ENCODE measurements at places on chromosomes 16 and 17. TPM values are rescaled to one million over a fixed set of nuclear protein-coding genes. Genes with fewer than 3 reads are reported as not detected.

DNA sequence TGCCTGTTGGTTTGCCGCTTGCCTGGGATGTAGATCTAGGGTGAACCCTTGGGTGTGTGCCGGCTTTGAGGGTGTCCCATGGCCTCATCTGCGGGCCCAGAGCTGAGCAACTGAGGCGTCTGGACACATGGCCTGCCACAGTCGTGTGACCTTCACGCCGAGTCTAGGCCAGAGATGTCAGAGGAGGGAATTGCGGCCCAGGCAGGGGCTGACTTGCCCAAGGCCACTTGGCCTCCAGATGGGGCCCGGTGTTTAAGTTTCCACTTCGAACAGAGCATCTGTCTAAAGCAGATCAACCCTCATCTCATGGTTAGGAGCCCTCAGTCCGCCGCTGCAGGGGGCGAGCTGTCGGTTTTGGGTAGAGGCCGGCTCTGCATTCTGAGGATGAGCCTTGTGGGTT, 28.0 kb upstream of the FOXK2 start:
- DNase-seq, result no peak

DNA sequence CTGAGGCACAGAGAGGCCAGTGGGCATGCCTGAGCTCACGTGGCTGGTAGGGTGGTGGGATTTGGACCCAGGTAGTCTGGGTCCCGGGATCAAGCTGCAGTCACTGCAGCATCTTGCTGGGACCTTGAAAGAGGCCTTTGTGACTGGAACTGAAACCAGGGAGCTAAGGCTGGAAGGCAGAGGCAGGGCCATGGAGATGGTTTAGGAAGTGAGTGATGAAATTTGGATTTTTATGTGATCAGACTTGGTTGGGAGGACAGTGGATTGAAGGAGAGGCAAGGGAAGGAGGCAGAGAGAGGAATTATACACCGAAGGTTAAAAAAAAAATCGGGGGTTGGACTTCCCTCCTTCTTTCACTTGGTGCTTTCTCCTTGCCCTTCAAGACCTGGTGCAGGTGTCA, 255.4 kb upstream of the CACNG5 start:
- no peak for DNase-seq

DNA sequence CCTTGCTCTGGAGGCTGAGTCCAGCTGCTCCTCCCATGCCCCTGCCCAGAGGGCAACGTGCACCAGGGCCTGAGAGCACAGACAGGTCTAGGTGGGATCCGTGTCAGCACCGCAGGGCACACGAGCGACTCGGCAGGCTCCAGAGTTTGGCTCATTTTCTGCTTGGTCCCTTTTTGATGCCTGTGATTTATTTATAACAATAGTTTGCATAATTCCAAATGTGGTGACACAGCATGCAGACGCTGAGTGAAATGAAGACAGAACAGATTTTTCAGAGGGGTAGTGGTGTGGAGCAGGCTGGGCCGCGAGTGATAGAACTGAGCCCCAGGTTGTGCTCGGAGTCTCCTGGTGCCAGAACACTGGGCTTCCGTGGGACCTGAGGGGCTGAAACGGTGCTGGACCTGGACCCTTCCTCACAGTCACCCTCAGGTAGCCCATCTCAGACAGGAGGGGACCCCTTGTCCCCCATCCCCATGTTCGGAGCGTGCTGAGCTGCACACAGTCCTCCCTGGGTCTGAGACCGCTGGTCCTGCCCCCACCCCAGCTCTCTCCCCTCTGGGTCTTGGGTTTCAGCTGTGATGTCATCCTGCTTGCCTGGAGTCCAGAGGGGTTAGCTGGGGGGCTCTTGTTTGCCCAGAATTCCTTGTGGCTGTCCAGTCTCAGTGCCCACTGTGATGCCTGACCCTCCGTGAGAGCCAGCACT, 95.9 kb downstream of the METRNL start:
- no peak for DNase-seq

DNA sequence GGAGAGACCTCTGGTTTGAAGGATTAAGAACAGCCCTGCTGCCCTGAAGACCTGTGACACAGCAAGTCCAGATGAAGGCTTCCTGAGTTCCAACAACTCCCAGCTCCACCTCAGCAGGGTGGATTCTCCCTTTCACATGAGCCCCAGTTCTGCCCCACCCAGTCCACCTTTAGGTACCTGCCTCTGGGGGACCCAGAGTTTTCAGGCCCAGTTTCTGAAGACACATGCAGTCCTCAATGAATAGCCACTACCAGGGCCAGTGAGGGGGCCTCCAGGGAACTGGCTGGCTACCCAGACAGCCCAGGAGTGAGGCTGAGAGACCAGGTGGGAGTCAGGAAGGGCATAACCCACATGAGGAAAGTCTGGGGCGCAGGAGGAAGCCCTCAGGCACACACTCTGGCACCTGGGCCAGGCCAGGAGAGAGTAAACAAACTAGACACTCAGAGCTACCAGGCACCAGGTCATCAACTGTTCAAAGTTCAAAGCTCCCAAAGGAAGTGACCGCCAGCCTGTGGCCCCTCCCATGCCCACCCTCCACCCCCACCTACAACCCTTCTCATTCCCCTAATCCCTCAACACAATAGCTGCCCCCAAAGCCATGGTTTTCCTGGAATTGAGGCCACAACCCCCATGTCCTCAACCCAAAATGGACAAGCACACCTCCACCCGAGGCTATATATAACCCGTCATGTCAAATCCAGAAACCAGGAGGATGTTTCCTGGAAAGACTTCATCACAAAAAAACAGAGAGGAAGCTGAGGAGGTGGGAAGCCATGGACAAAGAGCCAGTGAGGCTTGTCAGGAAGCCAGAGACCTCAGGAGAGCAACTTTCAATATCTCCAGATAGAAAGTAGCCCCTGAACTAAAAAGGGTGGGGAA, 2.1 kb downstream of the MYO18A start:
- DNase-seq, result no peak

DNA sequence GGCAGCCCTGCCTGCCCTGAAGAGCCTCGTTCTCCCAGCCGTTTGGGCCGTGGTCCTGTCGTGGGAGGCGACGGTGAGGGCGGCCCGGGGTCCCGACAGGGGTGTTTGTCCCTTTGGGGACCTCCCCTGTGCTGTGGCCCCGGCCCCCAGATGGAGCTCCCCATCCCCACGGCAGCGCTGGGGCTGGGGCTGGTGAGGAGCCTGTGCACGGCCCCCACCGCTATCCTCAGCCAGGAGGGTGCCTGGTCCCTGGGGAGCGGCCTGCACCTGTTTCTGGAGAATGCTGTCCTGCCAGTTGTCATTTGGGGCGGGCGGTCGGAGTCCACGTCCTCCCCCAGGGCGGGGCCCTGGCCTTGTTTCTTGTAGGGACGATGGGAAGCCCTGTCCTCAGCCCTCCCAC, 6.6 kb downstream of the CAPN15 start:
- no peak for DNase-seq

- DNase-seq, result no peak
Measured at GRCh38 chr16:89805136-89805905, 11.1 kb downstream of the FANCA start.

GRCh38 chr16:78675951-78676792, 576.7 kb downstream of the WWOX start:
- DNase-seq, result no peak

DNA sequence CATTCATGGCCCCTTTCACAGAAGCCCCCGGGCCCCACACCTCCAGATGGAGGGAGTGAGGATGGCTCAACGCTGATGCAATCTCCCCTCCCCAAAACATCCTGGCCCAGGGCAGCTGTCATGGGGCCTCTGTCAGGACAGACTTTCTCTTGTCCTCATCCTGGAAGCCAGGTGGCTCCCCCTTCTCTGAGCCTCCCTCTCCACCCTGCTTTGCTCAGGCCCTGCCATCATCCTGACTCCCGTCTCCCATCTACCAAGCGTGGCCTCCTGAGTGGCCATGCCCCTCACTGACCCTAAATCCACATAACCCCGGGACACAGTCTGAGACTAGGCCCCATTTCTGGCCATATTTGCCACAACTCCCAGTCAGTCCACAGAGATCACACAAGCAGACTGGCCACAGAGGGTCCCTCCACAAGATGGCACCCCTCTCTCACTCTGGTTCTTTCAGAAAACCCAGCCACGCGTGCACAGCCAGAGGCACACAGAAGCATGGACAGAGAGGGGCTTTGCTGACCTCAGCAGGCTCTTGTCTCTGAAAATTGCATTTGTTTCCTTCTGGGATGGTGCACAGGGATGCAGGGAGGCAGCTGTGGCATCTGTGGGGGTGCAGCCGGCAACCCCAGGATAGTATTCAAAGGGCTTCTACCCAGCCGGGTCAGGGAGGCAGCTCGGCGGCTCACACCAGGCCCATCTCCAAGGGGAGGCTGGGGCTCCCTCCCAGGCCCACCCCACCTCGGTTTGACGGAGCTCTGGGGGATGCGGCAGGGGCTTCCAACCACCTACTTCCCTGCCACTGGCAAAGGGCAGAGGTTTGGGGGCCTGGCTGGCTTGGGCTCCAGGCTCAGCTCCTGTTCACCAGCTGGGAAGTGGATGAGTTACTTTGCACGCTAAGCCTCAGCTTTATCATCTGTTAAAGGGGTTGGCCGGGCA, 16.9 kb downstream of the DOC2B start:
- DNase-seq, result no peak

DNA sequence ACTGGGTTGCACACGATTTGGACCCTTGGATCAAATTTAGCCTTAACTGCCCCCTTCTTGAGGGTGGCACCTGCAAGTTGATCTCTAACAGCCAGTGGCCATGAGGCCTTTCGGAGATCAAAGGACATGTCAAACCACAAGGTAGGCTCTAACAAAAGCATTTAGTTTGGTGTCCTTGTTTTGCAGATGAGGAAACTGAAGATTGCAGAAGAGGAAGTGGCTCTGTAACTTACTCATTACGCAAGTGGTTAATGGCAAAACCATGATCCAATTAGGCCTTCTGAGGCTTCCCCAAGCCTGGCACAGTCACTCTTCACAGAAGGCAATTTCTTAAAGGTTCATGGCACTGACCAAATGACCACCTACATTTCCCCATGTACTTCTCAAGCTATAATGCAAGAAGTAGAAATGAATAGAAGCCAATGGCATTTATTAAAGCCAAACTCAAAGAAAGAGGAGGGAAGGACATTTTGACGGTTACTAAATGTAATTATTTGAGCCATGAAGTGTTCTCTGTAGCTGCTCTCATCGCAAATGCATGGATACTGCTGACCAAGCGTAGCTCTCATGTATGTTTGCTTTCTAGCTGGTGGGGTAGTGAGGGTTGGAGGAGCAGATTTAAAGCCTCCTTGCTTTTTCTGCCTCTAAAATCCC, 32.8 kb upstream of the ABCC12 start:
- DNase-seq, result peak; percentile 89

DNA sequence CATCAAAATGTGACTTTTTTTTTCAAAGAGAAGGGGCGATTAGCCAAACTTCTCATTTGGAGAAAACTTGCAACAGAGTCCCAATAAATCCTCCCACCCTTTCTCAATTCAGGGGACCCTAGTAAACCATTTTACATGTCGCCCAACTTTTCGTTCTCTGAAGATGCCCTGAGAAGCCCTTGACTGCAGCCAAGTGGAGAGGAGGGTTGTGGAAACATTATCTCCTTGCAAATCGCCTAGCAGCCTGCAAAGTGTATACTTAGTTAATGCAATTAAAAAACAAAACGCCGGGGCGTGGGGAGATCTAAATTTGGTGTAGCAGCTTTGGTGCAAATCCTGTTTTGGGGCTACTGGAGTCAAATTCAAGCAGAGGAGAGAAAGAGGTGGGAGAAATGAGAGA, 1.2 kb upstream of the SHISA9 start:
- no peak for DNase-seq

DNA sequence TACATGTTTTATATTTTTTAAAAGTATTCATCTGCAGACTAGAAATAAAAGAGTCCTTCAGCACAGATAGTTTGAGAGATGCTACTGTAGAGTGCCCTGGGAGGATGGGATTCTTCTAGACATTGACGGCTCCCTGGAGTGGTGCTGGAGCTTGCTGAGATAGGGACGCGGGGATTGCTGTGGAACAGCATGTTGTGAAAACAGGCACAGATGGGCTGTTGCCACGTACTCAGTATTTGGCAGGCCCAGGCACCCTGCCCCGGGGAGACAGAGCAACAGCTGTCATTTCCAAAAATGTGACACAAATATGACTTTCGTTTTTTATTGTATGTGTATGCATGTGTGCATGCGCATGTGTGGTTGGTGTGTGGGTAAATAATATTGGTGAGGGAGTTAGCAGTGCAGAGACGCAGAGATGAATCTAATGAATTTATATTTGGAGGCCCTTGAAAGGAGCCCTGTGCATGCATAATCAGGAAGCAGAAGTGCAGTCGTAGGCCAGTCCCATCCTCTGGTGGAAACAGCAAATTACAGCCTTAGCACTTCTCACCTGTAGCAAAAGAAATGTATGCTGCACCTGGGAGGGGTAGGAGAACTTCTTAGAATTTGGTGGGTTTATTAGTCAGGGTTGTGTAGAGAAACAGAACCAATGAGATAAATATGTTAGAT, 6.2 kb upstream of the ABCA8 start:
- DNase-seq, result no peak

GRCh38 chr17:79276821-79277220, 202.2 kb downstream of the ENGASE start:
- no peak for DNase-seq

GRCh38 chr16:65667011-65667578, 545.2 kb upstream of the CDH11 start:
- no peak for DNase-seq

The RAB11FIP4 gene
- total RNA-seq, result 27.0 TPM

The CACNG1 gene
- not detected for total RNA-seq

The ITGAX gene
- total RNA-seq, result 30.0 TPM

The PRSS21 gene
- total RNA-seq, result 58.3 TPM

The CD7 gene
- total RNA-seq, result not detected

The TPSAB1 gene
- not detected for total RNA-seq

The TNFRSF17 gene
- 92.4 TPM for total RNA-seq

The ZSCAN10 gene
- not detected for total RNA-seq

The KRTAP9-4 gene
- not detected for total RNA-seq
